ENCODE measurements at places on chromosomes 12 and 14. TPM values are rescaled to one million over a fixed set of nuclear protein-coding genes. Genes with fewer than 3 reads are reported as not detected.

GRCh38 chr12:124833693-124834122, 30.0 kb downstream of the SCARB1 start:
- no peak for DNase-seq

- DNase-seq = no peak
These were observed 384.8 kb downstream of the EGLN3 start for GRCh38 chr14:33566082-33566481.

GRCh38 chr12:120249266-120249874, 16.2 kb downstream of the PXN start:
- no peak for DNase-seq

GRCh38 chr14:98069712-98070171, 1202.3 kb downstream of the BCL11B start:
- peak; percentile 0 for DNase-seq

DNA sequence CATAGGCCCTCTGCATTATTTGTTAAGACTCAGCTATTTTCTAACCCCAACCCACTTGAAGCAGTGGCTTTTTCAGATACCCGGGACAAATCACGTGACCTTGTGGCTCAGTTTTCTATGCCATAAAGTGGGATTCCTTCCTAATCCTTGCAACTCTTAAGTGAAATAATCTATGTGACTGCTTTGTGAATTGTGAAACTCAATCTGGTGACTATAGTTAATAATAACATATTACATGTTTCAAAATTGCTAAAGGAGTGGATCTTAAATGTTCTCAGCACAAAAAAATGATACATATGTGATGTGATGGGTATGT, 17.3 kb downstream of the EML1 start:
- DNase-seq = no peak

- no peak for DNase-seq
These were observed 39.9 kb upstream of the DHRS7 start for GRCh38 chr14:60204843-60205774.

Gene REM2
- not detected for total RNA-seq

Gene FAM186B
- 0.17 TPM for total RNA-seq

DNA sequence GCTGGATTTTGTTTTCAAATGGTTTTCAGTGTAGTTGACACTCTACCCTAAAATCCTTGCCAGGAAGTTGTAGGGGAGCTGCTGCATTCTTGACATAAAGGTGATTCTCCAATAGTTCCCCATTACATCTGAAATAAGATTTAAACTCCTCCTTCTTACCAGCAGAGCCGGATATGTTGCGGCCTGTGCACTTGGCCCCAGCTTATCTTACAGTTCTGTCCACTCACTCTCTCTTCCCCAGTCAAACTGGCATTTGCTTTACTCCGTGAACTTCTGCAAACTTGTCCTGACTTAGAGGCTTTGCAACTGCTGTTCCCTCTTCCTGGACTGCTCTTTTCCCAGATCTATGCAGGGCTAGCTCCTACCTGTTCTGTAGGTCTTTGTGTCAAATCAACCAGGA, 929.5 kb downstream of the VRK1 start:
- DNase-seq = no peak

- DNase-seq = no peak
These were observed 13.3 kb upstream of the VRK1 start for GRCh38 chr14:96783915-96784224.

Gene PRICKLE1
- total RNA-seq = not detected

- DNase-seq = no peak
These were observed 78.8 kb downstream of the C12orf75 start for GRCh38 chr12:105409279-105409678.

DNA sequence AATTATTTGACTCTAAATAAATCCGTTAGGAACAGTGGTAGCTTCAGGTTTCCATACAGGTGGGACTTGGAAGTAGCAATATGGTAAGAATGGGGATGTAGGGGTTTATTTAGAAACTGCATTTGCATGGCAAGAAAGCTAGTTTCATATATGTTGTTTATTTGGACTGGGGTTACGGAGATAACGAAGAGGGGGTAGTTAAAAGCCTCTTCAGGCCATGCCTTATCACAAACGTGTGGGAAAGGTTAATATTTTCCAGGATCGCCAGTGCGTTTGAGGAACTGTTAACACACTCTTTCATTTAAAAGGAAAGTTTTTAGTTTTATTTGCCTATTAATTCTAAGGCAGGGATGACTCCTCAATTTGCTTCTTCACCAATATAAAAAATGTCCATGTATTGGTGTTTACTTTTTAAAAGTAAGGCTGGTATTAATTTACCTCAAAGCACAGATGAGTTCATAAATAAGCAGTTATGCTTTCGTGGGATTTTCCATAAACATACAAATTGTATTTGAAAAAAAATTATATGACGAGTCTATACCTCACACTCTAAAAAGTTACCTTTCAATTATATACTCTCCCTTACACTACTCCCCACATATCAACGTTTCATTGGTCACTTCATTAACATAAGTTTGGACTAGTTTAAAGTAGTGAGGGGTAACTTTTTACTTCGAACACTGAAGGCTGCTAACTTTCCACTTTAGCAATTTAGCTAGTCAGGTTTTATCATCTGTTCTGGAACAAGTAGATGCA, 814 bp downstream of the RAB2B start:
- peak; percentile 18 for DNase-seq

GRCh38 chr14:61525293-61526011, 169.9 kb upstream of the HIF1A start:
- DNase-seq = no peak

DNA sequence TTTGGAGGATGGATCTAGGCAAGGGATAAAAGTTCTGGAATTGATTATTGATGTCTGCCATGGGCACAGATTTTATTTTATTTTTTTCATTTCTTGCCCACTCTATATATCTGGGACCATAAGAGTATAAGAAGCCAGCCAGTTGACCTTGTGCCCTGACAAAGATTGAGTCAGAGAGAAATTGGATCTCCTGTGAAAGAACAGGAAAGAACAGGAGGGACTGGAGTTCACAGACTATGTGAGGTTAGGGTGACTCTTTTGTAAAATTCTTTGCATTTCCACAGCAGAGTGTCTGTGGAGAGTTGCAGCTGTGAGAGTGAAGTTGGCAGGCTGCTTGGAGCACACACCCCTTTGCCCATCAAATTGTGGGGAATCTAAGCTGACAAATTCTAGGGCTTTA, 358.4 kb upstream of the TBX3 start:
- DNase-seq = no peak

DNA sequence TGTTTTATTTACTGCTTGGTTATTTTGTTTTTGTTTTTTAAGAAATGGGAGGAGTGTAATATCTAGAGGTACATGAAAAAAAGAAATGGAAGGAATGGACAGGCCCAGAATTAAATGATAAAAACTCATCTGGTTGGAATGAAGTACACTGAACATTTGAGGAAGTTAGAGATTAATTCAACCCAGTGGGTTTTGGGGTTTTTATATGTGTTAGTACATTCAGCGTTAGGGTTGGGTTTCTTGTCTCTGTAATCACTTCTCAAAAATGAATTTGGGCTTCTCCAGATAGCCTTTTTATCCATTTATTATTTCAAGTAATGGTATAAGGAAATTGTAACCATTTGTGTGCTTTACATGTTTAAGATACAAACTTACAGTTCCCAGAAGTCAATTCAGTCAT, 19.5 kb upstream of the NUP107 start:
- DNase-seq = no peak

GRCh38 chr12:122909442-122910288, 13.7 kb upstream of the VPS37B start:
- DNase-seq = no peak

DNA sequence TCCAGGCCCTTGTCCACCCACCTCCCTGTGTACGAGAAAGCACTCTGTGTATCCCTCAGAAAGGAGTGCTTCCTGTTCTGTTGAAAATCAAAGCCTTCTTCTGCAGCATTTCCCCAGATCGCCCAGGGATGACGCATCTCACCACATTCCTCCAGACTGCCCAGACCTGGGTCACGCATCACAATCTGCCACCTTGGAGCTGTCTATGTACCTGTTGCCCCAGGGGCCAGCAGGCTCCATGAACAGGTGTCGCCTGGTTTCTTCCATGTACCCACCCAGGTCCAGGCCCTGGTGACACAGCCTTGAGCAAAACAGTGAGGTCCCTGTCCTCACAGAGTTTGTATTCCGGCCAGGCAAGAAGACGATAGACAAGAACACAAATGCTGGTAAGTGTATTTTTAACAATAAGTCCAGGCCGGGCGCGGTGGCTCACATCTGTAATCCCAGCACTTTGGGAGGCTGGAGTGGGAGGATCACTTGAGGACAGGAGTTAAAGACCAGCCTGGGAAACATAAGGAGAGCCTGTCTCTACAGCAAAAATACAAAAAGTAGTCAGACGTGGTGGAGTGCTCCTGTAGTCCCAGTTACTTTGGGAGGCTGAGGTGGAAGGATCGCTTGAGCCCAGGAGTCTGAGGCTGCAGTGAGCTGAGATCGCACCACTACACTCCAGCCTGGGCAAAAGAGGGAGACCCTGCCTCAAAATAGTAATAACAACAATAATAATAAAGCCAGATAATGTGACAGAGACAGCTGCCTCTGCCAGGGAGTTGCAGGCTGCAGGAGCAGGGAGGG, 6.8 kb upstream of the PPP1R13B start:
- no peak for DNase-seq

Gene CCNB1IP1
- total RNA-seq = 110 TPM

DNA sequence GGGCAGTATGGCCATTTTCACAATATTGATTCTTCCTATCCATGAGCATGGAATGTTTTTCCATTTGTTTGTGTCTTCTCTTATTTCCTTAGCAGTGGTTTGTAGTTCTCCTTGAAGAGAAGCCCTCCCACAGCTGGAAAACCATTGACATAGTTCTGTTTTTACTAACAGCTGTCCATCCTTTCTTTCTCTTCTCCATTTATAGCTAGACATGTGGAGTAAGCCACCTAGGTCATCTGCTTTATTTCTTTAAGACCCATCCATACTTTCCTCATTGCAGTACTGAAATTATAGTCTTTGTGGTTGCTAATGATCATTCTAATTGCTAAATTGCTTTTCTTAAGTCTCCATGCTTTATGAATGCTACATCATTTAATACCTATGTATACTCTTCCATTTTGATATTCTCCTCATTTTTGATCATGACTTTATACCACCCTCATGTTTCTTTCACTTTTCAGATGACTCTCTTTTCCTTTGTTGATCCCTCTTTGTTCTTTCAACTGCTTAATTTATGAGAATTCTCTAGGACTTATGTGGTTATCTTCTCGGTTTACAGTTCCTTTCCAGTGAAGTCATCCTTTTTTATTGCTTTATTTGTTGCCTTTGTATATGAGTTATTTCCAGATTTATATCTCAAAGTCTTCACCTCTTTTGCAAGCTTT, 114.2 kb downstream of the PCNX1 start:
- no peak for DNase-seq

DNA sequence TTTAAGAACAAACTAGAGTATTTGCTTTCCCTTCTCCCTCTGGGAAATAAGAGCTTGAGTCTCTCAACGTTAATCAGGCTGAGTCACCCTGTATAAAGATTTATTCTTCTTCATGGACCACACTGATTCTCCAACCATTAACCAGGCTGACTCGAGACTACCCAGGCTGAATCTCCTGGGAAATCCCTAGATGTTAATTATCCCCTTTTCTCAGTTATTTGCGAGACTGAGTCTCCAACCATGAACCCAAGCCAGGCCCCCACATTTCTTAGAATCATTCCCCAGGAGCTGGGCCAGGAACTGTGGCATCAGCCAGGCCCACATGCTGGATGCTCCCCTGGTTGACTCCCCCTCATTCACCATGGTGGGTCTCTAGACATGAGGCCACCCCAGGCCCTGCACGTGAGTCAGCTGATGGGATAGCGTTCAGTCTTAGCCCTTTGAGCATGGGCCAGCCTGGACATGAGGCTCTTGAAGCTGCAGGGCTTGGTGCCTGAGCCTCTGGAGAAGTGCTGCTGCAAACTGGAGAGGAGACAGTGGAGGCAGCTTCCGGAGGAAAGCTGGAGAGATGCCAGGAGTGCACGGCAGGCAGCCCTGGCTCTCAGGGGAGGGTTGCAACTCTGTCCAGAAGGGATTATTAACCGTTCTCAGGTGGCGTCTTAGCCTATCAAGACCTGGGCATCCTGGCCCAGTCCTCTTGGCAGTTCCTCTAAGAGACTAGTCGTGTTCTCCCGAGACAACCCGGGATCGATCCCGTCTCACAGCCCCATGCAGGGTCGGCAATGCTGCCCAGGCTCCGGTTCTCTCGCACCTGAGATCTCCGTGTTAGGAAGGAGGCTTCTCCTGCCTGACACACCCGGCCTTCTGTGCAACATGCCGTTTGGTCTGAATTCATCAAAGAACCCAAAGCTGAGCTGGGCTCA, 296.6 kb downstream of the ADGRD1 start:
- DNase-seq = no peak

Gene NKX2-1
- total RNA-seq = not detected

DNA sequence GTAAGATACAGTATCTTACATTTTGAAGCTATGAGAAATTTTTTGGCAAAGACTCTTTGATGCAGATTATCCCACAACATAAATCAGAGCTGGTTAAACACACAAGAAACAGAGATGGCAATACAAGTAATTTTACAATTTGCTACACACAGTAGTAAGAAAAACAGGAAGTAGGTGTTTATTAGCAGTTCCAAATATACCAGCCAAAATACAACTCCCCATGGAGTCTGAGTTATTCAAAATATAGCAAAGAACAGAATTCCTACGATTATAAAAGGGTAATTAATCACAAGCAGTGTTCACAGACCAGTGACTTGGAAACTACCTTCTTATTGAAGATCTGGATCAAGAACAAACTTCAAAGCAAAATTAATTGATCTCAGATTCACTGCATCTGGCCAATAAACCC, 83.9 kb downstream of the BMP4 start:
- DNase-seq = no peak

DNA sequence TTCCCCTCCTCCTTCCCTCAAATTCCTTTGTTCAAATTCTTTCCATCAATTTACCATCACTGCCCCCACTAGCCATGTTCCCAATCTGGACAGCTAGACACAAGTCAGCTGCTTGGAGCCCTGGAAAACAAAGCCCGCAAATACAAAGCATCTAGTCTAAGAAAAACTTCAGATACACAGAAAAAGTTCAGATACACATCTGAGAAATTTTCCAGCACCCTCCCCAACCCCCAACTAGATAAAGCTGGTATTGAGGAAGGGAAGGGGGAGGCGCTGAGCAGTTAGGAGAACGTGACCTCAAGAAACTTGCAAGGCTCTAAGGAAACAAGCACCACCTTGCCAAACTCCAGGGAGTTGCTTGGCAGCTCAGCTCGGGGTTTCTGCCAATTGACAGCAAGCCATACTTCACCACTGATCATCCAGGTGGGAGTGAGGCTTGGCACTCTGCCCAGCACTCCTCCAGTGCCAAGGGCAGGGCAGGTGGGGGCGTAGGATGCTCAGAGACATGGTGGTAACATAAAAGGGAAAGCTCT, 5.1 kb upstream of the CNIH1 start:
- no peak for DNase-seq

Gene GDF3
- not detected for total RNA-seq

Gene CAPS2
- total RNA-seq = not detected

GRCh38 chr14:103185051-103186029, 62.1 kb downstream of the TNFAIP2 start:
- DNase-seq = peak; percentile 27

DNA sequence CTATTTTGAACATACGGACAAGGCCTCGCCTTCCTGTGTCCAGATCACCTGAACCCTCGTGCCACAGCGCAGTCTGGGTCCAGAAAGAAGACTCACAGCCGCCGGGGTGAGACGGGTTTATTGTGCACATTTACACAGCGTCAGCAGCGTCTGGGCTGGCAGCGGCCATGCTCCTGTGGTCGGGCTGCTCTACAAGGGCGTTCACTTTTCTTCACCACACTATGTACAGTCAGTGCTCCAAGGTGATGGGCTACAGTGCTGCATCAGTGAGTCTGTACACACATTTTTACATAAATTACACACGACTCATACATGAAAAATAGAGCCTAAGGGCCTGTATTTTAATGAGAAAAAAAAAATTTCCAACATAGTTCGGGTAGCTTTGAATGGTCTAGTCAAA, 18.0 kb downstream of the ZFYVE21 start:
- DNase-seq = no peak
